ENCODE measurements at places on chromosomes 1 and 21. TPM values are rescaled to one million over a fixed set of nuclear protein-coding genes. Genes with fewer than 3 reads are reported as not detected.
A peak's percentile ranks its signal among the peaks of the same experiment; 100 is the strongest.

Gene CA6
- not detected for total RNA-seq

DNA sequence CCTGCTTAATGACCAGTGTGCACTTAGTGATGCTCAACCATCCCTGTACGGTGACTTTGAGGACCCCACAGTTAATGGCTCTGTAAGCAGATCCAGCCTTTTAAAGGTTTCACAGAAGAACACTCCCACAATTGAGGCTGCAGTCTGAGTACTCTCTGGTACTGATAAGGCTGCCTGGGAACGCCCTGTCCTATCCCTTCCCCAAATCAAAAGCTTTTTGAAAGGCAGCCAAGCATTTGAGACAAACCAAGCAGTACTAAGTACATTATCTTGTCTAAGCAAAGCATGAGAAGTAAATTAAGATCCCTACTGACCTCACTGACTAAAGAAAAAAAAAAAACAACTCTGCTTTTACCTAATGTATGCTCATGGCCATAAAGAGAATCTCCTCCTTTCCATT, 60.7 kb downstream of the SH3GLB1 start:
- no peak for DNase-seq

Gene RHD
- not detected for total RNA-seq

- DNase-seq = no peak
These were observed 107.5 kb downstream of the ZNF281 start for GRCh38 chr1:200302192-200302920.

GRCh38 chr1:20476265-20477038, 9.6 kb downstream of the CAMK2N1 start:
- no peak for DNase-seq

DNA sequence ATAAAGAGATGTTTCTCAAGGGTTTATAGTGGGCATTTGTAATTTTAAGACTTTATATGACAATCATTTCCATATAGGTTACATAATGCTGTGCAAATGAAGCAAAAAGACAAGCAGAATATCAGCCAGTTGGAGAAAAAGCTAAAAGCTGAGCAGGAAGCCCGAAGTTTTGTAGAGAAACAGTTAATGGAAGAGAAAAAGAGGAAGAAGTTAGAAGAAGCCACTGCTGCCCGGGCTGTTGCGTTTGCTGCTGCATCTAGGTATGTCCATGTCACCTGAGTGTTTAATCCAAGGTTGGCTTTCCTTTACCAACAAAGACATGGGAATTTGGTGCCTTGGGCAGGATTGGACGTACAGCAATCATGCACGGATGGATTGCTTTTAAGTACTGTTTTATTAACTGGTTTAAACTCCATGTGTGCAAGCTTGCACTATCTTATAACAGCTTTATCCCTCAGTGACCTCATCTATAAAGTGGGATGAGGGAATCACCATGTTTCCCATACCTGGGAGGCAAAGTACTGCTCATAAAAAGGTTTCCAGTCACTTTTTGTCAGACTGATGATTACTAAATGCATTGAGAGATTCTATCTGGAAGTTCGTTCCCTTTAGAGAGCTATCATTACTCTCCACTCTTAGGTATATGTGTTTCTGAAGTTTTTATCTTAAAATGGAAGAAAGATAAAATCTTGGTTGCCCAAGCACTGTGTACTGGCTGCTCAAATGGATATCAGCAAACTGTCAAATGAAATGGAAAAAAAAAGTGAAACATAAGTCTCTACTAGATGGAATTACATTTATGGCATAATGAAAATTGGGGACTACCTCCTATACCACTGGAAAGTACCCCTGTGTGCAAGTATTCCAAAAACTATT, 55.1 kb downstream of the MACO1 start:
- DNase-seq = no peak

Gene LELP1
- total RNA-seq = not detected

GRCh38 chr1:169110236-169110635, 3.7 kb downstream of the ATP1B1 start:
- no peak for DNase-seq

DNA sequence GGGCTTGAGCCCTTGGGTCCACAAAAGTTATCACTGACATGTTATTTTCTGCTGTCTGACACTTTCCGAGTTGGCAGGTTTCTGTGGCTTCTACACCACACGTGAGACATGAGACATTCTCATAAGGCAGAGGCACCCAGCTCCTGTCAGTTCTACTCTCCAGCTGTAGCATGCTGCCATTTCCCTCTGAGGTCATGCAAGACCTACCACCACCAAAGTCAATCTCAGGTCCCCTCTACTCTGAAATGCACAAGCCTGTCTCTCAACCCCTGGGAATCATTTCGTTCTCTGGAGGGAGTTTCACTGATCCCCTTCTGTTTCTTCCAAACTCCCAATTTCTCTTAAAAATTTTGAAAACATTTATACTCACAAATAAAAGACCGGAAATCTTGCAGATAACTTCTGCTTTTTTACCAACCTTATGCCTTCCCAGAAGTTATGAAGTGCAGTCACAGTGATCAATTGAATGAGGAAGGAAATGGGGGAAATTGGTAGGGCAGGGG, 39.5 kb upstream of the CR2 start:
- no peak for DNase-seq

- DNase-seq = no peak
These were observed 2.7 kb upstream of the PALMD start for GRCh38 chr1:99643021-99643779.

DNA sequence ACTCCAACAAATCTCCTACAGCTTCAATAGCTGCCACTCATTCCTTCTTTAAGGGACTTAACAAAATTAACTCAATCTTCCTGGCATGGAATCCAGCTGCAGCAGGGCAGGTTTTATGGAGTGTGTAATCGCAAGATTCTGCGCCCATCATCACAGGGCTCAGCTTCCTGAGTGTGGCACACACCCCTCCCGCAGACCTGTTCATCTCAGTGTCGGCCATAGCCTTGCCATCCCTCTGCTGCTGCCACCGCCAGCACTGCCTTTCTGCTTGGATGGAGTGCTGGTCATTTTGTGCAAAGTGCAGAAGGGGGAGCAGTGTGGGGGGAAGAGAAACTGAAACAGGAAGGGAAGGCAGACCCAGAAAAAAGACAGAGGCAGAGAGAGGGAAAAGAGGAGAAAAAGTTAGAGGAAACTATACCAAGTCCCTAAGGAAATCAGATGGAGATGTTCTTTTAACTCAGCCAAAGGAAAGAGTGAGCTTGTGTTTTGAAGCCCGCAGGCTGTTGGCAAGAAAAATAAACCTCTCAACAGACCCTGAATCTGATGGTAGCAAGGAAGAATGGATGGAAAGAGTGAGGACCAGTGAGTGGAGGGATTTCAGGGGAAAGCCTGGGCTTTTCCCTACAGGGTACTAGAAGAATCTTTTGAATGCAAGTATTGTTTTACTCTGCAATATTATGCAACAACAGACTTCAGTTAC, 324.2 kb downstream of the SEC16B start:
- DNase-seq = no peak

DNA sequence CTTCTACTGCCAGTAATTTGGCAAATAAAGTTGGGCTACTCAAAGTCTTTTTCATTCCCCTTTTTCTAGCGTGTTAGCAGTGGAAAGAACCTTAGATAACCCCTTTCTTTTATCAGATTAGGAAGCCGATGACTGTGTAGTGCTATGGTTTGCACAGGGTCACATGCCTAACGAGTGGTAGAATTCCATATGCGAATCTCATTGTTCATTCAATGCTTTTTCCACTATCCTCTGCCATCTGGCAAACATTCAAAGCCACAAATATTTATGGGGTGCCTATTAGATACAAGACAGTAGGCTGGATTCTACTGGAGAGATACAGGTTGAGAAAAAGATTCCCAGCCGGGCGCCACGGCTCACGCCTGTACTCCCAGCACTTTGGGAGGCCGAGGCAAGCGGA, 14.9 kb upstream of the IER5 start:
- DNase-seq = no peak

DNA sequence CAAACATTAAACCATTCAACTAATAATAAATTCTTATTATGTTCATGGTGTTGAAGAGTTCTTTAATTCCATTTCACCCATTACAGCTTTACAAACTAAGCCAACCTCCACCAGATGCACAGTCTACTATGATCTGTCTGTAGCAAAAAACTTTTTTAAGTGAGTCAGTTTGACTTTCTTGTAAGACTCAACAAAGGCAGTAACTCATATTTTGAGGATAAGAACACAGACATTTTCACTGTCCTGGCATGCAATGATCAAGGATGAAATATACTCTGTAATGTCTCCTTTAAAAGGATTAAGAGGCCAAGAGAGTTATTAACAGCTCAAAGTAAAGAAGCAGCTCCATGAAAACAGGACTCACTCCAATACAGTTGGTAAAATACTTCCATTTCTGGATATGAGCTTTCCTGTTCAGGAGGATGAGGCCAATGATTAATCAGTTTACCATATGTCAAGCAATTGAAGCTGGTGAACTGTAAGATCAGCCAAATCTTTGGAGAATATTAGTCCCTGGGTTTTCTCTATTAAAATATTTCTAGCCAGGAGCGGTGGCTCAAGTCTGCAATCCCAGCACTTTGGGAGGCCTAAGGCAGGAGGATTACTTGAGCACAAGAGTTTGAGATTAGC, 20.6 kb downstream of the XKR8 start:
- no peak for DNase-seq

- no peak for DNase-seq
These were observed 12.5 kb downstream of the TCP10L start for GRCh38 chr21:32572574-32573420.

Gene ANKRD45
- total RNA-seq = not detected

DNA sequence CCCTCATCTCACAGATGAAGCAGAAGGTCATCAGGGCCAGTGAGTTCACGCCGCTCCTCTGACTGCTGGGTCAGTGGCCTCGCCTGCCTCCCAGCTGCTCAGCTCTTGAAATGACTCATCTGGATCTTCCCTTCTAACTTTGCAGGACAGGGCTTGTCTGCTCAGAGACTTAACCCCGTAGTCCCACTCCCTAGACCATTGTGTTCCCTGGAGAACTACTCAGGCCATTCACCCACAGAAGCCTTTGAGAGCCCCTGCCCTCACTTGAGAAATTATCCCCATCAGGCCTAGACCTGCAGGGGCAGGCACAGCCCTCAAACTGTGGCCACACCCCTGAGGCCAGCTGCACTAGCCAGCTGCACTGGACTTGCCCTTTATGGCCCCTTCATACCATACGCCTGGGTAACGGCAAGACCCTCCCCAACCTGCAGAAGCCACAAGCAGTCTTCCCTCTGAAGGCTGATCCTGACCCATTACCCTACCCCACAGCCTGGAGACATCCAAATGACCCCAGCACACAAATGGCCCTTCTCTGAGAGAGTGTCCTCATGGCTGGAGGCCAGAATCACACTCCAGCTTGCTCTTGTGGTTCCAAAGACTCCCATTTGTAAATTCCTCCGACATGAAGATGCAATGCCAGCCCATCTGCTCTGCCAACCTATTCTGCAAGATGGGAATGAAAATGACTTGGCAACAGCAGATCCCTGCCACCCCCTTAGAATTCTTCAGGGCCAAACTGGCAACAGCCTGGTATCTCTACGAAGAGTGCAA, 33.2 kb downstream of the RCSD1 start:
- DNase-seq = no peak

- DNase-seq = no peak
These were observed 14.6 kb downstream of the EFCAB7 start for GRCh38 chr1:63537940-63538339.

Gene PLD5
- total RNA-seq = 0.10 TPM

Gene SMIM12
- total RNA-seq = 40.2 TPM

GRCh38 chr1:167387251-167387910, 130.9 kb downstream of the CD247 start:
- DNase-seq = no peak

DNA sequence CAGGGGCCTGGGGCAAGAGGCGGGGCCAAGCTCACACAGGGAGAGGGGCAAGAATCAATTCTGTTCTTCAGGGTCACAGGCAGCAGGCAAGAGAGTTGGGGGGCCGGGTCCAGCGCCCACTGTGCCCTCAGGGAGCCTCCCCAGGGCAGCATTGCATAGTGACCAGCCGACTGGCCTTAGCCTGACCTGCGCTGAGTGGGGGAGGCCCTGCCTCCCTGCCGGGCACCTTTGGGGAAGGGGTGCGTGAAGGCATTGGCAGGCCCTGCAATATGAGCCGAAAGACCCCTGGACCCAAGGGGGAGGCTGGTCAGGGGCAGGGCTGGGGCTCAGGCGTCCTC, 12.2 kb downstream of the SCNN1D start:
- no peak for DNase-seq

GRCh38 chr1:31502926-31503511, 73.3 kb upstream of the TINAGL1 start:
- no peak for DNase-seq

DNA sequence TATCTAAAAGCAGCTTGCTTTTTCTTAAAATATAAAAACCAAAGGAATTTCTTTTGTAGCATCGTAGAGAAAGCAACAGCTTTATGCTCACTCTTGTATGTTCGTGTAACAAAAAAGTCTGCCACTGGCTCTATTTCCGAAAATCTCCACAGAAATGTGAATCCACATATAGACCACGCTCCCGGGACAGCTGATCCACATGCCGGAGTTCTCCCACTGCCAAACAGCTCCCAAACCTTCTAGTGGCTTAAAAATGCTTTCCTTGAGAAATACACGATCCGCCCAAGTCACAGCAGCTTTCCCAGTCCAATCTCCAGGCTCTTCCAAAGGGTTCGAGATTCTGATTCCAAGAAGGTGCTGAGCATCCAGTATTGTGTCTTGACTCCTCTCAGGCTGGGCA, 29.3 kb downstream of the PCSK9 start:
- DNase-seq = no peak

- DNase-seq = no peak
These were observed 75.1 kb downstream of the ZSCAN20 start for GRCh38 chr1:33547576-33547975.

- no peak for DNase-seq
These were observed 123.0 kb downstream of the LYPLAL1 start for GRCh38 chr1:219296430-219297355.

Gene GUCA2B
- not detected for total RNA-seq

DNA sequence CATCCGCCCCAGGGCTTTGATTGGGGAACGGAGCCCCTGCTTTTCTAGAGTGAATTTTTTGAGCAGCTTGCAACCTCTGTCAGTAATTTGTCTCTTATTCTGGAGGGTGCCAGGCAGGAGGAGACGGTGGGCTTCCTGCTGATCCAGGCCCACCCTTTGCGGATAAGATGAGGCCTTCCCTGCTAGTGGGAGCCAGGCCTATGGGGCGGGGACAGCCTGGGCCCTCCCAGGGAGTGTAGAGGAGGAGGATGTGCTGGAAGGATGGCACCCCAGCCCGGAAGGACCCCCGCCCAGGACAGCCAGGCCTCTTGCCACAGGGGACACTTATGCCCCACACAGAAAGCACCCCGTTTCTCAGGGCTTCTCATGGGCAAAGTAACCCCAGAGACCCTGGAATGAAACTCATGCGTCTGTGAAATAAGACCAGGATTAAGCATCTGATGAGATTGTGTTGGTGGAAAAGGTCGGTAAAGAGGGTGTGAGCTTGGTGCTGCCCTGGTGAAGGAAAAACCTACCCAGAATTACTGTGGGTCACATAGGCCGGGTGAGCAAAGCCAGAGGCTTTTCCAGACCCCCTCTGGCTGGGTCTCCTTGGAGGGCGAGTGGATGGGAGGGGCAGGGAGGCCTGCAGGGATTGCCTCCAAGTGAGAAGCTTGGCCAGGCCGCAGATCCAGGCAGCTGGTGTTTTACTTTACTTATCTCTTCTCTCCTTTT, 118.7 kb downstream of the SIK1 start:
- no peak for DNase-seq

GRCh38 chr1:19361611-19362147, 49.6 kb downstream of the SLC66A1 start:
- no peak for DNase-seq

Gene GPX7
- total RNA-seq = 19.5 TPM

Gene NFASC
- total RNA-seq = 0.06 TPM

GRCh38 chr1:31394584-31395193, 18.3 kb upstream of the SERINC2 start:
- no peak for DNase-seq

- peak; percentile 10 for DNase-seq
These were observed 34.0 kb downstream of the ST6GALNAC5 start for GRCh38 chr1:76901158-76901767.

Gene PTCH2
- total RNA-seq = 0.19 TPM

Measured in glomerular endothelial cell (primary cell).